Foreskin keratinocyte (primary cell): ENCODE measurements at places on chromosomes 1 and 21. TPM values are rescaled to one million over a fixed set of nuclear protein-coding genes. Genes with fewer than 3 reads are reported as not detected.

Gene PRPF38B
- total RNA-seq, result 27.0 and 33.4 TPM in 2 replicates

Gene YOD1
- total RNA-seq, result 9.3 and 9.6 TPM in 2 replicates

Gene OR2L3
- total RNA-seq, result not detected in 2 replicates

Gene TMCO1
- total RNA-seq, result 72.7 and 73.2 TPM in 2 replicates

Gene PBXIP1
- total RNA-seq, result 12.1 and 20.8 TPM in 2 replicates

Gene LMO4
- 28.7 and 35.6 TPM in 2 replicates for total RNA-seq

Gene NBPF4
- not detected in 2 replicates for total RNA-seq

Gene C1orf226
- 0.71 TPM in 2 replicates for total RNA-seq

Gene SLAMF1
- not detected in 2 replicates for total RNA-seq

Gene LHX8
- not detected in 2 replicates for total RNA-seq

Gene FAM163A
- total RNA-seq, result not detected in 2 replicates

Gene NCAM2
- not detected in 2 replicates for total RNA-seq

Gene CLIC6
- total RNA-seq, result 0.03 and 0.04 TPM in 2 replicates

Gene CELA2A
- not detected in 2 replicates for total RNA-seq

Gene S100A1
- not detected in 2 replicates for total RNA-seq

Gene GJB4
- total RNA-seq, result 9.9 and 18.2 TPM in 2 replicates

Gene SPRR3
- 0.25 and 0.44 TPM in 2 replicates for total RNA-seq

Gene LAMC2
- total RNA-seq, result 3,836 and 7,314 TPM in 2 replicates

Gene UMODL1
- not detected in 2 replicates for total RNA-seq

Gene FABP3
- 3.4 and 4.5 TPM in 2 replicates for total RNA-seq

Gene CALML6
- 0.10 TPM in 1 of 2 replicates, not detected in the other for total RNA-seq

Gene OR2AK2
- total RNA-seq, result not detected in 2 replicates

Gene STX12
- 21.0 and 22.5 TPM in 2 replicates for total RNA-seq

Gene LRRC41
- 62.1 and 64.6 TPM in 2 replicates for total RNA-seq
